ENCODE measurements at places on chromosomes 11 and 22. TPM values are rescaled to one million over a fixed set of nuclear protein-coding genes. Genes with fewer than 3 reads are reported as not detected.

GRCh38 chr11:75595429-75595828 is 33.4 kb downstream of the SERPINH1 start:
- no peak for DNase-seq

DNA sequence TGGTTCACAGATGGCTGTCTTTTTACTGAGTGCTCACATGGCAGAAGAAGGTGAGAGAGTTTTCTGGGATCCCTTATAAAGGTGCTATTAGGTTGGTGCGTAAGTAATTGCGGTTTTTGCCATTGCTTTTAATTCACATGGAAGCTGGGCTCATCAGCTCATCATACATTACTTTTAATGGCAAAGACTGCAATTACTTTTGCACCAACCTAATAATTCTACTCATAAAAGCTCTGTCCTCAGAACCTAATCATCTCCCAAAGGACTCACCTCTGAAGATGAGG is 23.0 kb downstream of the RCN1 start:
- DNase-seq = no peak

Gene XKR3
- total RNA-seq = not detected

- no peak for DNase-seq
Measured at GRCh38 chr11:4727171-4727570, 22.6 kb downstream of the MMP26 start.

DNA sequence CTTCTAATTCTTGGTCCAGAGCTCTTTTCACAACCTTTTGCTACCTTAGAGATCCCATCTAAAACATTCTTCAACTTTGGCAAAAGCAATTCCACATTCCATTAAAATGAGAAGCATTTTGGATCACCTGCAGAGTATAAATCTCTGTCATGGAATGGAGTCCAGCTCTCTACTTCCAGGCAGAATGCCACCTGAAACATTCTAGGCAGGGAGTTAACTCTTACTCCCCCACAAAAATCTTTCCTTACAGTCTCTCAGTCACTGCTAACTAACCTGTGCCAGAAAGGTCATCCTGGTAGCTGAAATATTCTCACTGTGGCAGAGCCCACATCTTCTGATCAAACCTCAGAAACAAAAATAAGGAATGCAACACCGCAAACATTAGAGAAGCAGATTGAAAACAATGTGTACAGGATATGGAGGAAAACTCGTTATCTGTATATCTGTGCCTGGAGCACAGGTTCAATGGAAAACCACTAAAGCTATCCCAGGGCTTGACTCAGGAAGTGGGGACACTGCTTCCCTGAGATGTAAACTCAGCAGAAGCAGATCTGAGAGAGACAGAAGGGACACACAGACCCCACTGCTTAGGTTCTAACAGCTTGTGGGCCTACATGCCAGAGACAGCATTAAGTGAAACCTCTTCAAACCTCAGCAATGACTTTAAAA is 78.9 kb downstream of the KCNC1 start:
- no peak for DNase-seq

Gene HINFP
- total RNA-seq = 10.8 TPM
